Stimulated activated CD4-positive, alpha-beta T cell treated with anti-CD3 and anti-CD28 coated beads, TNF-alpha, amount 100 ng/mL, for 4 hours (primary cell): ENCODE measurements at places on chromosomes 3 and 15.

- DNase-seq: no peak
These were observed 315.8 kb upstream of the CDIN1 start for GRCh38 chr15:36263666-36264065.

DNA sequence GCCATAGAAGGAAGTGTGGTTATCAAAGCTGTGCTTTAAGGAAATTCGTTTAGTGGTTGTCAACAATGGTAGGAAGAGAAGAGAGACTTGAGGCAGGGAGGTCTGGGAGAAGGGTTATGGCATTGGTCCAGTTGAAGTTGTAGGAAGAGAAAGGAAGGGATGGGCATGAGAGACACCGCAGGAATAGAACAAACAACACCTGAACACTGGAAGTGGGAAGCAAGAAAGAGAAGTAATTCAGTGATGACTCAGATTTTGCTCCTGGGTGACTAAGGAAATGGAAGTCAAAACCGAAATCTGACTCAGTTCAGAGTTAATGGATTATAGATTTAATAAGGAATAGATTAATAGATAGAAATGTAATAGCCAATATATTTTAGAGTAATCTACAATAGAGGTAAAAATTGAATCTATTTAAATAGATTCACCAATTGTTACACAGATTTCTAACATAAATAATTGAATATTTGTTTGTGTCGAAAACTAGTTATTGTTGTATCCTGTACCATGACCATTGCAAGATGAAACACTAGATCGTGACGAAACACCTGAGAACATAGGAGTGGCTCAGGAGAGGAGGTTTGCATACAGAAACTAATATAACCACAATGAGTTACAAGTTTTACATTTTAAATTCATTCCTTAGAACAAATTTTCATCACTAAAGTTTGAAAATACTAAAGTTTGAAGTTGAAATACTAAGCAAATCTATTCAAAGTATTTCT is 36.0 kb downstream of the THBS1 start:
- DNase-seq: no peak

GRCh38 chr3:39005295-39005694 is 46.4 kb downstream of the SCN11A start:
- DNase-seq: no peak

- DNase-seq: no peak
These were observed 194.4 kb downstream of the MEIS2 start for GRCh38 chr15:36905908-36906307.

DNA sequence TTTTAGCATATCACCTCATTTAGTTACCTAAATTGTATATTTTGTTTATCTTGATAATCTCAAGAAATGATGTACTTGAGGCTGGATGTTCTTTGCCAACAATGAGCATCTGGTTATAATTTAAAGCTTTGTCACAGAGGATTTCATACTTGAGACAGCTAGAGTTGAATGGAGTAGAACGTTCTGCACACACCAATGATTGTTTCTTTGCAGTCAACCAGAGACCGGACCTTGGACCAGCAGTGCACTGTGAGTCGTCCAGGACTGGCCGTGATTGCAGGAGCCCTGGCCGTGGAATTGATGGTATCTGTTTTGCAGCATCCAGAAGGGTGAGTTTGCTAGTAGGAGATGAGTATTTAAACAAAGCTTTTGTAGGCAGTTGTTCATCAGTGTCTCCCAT is 90.4 kb downstream of the ATG7 start:
- DNase-seq: no peak

DNA sequence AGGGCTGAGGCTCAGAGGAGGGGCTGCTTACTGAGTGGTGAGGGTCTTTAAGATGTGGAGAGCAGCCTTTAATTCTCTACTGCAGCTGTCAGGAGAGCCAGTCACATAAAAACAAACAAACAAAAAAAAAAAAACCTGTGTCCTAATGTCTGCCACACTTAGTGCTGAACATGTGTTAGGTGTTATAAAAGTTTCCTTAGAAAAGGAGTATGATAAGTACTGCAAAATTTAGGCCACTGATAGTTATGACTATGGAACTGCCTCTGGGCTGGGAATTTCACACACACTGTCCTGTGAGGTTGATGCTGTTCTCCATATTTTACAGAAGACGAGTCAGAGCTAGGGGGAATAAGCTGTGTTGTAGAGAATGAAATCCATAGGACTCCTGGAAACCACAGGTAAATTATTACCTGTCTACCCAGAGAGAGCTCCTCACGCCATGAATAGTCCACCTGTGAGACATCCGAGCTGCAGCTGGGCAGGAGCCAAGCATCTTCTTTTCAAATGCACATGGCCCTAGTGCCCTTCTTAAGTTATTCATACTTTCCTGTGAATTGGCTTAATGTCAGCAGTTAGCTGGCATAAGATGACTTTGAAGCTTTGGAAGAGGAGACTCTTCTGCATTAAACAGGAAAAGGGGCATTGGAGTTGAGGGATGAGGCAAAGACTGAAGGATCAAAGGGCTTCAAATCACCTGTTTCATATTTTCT is 34.5 kb upstream of the SKOR1 start:
- no peak for DNase-seq

DNA sequence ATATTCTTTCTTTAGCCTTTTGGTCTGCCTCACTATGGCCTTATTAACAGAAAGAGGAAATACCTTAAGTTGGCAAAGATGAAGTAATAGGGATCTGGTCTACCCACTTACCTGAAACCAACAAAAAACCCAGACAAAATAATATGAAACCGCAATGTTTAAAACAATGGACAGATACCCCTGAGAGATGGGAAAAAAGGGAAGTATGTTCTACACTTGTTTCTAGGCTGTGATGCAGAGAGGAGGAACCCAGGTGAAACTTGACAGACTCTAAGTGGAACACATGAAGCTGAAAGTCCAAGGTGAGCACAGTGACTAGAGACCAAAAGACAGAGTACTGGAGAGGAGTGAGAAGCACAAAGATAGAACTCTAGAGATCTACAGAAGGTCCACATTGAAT is 78.4 kb downstream of the NR2E3 start:
- DNase-seq: no peak

DNA sequence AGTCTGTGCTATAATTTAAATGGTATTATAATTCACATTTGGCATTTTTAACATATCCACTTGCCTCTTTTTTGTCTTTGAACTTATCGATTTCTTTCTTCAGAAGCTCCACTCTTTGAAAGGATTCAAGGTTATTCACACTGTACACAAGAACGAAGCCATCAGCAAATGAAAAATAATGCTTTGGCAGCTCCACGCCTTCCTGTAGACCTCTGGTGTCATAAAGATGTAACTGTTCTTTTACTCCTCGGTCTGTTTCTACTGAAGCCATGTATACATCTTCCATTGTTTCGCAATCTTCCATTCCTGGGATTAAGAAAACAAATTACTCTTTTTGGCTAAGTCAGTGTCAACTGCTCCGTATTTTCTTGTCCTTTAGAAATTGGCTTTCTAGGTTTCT is 16.0 kb downstream of the NKIRAS1 start:
- DNase-seq: no peak

DNA sequence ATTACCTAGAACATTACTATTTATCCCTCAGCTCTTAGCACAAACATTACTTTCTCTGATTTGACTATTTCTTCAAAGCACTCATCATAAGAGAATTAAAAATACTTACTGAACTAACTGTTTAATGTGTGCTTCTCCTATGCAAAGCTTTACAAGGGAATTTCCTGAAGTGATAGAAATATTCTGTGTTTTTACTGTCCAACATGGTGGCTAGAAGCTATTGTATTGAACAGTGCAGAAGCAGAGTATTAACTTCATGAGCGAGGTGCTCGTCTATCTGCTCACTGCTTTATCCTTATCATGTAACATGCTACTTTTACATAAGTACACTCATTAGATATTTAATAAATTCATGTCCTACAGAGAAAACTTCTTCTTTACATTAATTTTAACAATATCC is 239.1 kb downstream of the ISL2 start:
- no peak for DNase-seq

- DNase-seq: no peak
These were observed 35.2 kb upstream of the ARL14 start for GRCh38 chr3:160641665-160642309.

DNA sequence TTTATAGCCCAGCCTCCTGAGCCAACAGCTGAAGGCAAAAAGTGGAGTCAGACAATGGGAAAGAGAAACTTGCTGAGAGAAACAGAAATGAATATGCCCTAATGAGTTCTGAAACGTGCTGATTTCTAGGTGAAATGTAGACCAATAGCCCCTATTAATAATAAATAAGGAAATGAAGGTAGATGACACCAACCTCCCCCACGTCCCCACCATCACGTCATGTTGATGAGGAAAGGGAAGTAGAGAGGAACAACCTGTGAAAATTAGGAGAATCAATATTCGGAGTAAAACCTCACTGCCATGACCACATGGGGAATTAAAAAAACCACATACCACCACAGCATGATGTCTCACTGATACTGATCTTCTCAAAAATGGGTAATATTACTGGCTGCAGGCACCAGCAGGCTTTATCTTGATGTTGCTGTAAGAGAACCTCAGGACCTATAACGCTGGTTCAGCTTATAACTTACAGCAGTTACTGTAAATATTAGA is 64.0 kb downstream of the KAT2B start:
- peak; percentile 6 for DNase-seq

DNA sequence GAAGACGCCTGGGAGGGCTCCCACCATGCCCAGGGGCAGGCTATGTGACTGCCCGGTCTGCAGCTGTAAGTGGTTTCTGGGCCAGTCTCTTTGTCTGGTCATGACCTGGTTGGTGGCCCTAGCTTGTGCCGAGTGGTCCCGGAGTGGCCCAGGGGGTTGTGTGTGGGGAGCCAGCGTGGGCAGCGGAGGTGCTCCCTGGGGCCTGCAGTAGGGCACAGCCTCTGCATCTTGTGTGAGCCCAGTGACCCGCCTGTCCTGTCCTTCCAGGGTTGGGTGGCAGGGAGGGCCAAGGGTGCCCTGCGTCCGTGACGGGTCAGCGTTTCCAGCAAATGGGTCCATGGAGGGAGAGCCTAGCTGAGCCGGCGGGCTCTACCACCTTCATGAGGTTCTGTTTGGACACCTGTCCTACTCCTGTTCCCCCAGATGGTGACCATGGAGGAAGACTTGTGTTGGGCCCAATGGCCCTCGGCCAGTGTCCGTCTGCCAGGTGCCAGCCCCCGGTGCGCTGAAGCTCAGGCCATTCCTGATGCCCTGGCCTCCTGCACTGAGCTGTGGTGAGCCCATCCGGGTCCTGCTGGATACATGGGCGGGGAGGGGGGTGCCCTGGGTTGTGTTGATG is 215.4 kb downstream of the SNRPN start:
- no peak for DNase-seq
